ENCODE measurements at places on chromosomes 5 and 9. TPM values are rescaled to one million over a fixed set of nuclear protein-coding genes. Genes with fewer than 3 reads are reported as not detected.

SLF1 gene
- total RNA-seq: 2.2 TPM

OSMR gene
- 47.5 TPM for total RNA-seq

SV2C gene
- not detected for total RNA-seq

NPR3 gene
- total RNA-seq: 3.0 TPM

RASGRF2 gene
- 2.6 TPM for total RNA-seq
